ENCODE measurements at places on chromosomes 7 and 10.
A peak's percentile ranks its signal among the peaks of the same experiment; 100 is the strongest.

GRCh38 chr7:80243425-80243824 lies 108.8 kb downstream of the GNAI1 start:
- no peak for DNase-seq

GRCh38 chr7:98520356-98520951 lies 96.6 kb upstream of the NPTX2 start:
- DNase-seq = no peak

DNA sequence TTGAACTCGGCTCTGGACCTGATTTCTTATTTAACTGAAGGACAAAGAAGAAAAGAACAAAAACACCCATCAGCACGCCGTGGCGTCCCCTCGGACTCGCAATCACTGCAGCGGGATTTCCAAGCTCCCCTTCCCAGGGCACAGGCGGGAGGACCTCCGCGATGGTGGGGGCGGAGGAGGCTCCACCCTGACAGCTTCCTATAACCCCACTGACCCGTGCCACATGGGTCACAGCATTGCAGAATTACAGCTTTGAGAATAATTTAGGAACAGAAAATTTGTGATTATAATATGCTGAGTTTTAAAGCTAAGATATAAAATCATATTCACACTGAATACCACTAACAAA lies 129.7 kb upstream of the SEC61G start:
- DNase-seq = no peak

GRCh38 chr10:81027706-81028105 lies 490.0 kb downstream of the SH2D4B start:
- peak; percentile 34 for DNase-seq

- no peak for DNase-seq
Observed at GRCh38 chr7:33666531-33666930, 238.8 kb upstream of the BMPER start.

DNA sequence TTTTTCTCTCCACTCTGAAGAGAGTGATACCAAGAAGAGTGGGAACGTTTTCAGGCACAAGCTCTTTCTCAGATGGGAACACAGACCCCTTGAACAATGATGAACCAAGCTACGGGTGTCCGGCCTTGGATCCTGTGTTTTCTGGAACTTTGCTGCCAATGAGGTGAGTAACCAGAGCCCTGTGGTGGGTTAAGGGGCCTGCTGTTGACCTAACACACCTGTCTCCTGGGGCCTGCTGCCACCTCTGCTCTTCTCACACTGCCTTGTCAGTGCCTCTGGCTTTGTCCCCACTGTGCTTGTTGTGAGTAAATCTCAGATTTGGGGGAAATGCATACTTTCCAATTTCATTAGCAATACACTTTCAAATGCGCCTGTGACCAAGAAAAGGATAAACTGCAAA lies 1.4 kb upstream of the PKD1L1 start:
- DNase-seq = no peak

- no peak for DNase-seq
Observed at GRCh38 chr10:117621795-117622420, 79.4 kb downstream of the EMX2 start.

DNA sequence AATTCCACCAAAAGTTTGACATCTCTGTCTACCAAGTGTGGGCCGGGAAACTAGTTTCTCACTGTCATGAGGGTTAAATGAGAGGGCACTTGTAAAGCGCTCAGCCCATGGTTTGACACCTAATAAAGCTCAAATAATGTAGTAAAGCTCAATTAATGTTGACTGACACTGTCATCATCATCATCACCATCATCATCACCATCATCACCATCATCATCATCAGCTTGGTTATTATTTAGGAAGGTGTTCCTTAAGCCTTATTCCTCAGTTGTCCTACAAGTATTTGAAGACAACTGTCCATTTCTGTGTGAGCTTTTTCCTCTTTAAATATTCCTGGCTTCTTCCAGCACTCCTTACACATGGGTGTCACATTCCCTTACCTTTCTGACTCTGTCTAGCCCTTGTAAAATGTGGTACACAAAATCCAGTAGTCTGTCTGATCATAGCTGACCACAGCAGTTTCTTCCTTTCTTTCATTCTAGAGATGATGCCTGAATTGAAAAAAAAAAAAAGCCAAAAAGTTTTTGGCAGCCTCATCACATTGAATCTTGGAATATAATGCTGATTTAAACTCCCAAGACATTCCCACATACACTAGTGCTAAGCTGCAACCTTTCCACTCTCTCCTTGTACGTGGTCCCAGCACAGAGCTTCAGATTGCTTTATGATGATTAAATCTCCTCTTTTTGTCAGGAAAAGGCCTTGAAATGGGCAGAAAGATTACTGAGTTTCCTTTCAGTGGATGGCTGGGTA lies 40.6 kb upstream of the SEPHS1 start:
- no peak for DNase-seq

GRCh38 chr10:24947304-24948097 lies 4.9 kb downstream of the PRTFDC1 start:
- DNase-seq = peak; percentile 57

GRCh38 chr10:7520507-7521485 lies 110.0 kb upstream of the SFMBT2 start:
- DNase-seq = no peak

GRCh38 chr10:24463611-24464426 lies 254.9 kb downstream of the KIAA1217 start:
- peak; percentile 91 for DNase-seq

GRCh38 chr7:111866787-111867186 lies 304.5 kb upstream of the IMMP2L start:
- no peak for DNase-seq

DNA sequence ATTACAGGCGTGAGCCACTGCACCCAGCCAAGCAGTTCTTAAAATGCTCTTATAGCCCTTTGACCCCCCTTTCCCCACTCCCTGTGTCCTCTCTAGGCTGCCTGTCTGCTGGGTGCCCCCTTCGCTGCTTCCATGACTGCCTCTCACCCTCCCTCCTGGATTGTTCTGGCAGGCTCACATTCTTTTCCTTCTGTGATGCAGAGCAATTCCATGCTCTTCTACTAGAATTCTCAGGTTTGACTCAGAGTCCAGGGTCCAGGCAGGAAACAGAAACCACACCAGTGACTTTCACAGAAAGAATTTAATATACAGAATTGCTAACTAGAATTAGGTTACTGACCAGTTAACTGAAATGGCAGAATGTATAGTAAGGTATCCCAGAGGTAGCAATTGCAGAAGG lies 244.8 kb downstream of the BAMBI start:
- no peak for DNase-seq

GRCh38 chr10:120945801-120946302 lies 94.7 kb downstream of the WDR11 start:
- peak; percentile 12 for DNase-seq

DNA sequence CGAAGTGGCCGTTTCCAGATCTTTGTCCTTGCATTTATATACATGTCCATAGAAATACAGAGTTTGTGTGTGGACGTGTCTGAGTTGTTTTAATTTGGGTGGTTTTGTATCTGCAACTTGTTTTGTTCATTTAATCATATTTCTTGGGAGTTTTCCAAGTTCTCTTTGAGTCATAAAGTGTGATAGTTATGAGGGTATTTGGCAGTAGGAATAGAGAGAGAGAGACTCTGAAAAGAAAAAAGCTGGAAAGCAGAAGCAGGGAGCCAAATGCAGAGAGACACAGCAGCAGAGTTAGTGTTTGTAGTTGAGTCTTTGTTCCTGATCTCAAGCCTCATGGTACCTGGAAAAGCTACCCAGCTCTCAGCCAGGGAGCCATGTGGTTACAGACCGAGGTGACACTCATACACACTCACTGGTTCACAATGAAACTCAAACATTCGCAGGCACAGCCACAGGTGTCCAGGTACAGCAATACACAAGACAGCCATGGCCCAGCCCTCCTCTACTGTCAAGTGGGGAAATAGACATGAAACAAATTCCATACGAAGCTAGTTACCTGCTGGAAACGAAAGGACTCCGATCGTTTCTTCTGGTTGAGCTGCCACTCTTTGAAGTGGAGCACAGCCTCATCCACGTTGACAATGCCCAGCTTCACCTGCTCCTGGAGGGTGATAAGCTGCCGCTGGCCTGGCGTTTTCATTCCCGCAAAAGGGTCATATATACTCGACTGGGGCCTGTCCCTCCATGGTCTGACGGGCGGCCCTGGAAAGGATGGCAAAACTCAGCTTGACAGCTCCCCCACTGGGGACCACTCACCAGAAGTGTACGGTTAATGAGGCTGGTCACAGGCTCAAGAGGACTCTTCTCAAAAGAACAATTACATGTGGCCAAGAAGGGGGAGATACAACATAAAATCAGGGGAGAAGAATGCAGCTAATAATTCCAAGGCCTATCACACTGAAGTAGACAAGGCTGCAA lies 33.3 kb upstream of the TM9SF3 start:
- DNase-seq = peak; percentile 64

DNA sequence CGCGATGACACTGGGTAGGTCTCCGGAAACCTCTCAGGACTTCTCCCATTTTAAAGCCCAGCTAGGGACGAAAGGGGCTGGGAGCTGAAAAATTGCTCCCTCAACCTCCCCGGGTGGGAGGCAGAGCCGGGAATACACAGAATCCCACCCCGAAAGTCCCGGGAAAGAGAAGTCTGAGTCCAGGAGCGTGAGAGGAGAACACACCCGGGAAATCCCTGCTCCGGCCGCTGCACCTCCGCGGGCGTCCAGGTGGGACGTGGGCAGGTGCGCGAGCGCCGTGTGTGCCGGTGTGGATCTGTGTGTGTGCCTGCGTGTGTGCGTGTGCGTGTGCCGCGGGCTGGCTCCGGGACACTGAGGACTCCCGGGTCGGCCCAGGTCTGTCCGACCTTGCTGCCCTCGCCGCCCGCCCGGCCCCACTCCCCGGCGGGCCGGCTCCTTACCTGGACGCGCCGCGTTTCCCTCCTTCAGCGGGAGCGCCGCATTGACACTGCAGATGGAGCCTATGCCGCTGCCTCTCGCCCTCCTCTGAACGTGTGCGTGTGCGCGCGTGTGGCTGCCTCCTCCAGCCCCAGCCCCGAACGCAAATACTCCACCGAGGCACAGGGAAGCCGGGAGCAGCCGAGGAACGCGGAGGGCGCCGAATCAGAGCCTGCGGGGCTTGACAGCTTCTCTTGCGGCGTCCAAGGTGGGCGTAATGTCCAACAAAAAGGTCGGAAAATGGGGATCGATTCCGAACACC lies at the start of gene PLXNA4:
Gene PLXNA4 (minus strand): TSS at position 489 of the 739 bp plus-strand sequence. CDS start 67,777 bp downstream, outside the sequence.
- no peak for DNase-seq

DNA sequence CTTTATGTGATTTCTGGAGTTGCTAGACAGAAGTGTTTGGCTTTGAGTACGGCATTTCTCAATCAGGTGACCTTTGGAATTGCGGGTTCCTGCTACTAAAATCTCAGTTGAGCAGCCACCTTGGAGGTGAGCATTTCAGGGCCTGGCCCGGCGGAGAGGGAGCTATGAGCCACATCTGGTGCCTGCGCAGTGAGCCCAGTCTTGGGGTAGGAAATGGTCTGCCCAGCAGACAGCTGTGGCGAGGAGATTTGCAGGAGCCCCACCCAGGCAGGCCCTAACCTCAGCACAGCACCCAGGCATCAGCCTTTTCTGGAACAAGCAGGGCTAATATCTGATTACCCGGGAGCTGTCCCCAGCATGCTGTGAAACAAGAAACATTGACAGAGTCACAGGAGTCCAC lies 547.9 kb upstream of the FOXK1 start:
- DNase-seq = no peak

DNA sequence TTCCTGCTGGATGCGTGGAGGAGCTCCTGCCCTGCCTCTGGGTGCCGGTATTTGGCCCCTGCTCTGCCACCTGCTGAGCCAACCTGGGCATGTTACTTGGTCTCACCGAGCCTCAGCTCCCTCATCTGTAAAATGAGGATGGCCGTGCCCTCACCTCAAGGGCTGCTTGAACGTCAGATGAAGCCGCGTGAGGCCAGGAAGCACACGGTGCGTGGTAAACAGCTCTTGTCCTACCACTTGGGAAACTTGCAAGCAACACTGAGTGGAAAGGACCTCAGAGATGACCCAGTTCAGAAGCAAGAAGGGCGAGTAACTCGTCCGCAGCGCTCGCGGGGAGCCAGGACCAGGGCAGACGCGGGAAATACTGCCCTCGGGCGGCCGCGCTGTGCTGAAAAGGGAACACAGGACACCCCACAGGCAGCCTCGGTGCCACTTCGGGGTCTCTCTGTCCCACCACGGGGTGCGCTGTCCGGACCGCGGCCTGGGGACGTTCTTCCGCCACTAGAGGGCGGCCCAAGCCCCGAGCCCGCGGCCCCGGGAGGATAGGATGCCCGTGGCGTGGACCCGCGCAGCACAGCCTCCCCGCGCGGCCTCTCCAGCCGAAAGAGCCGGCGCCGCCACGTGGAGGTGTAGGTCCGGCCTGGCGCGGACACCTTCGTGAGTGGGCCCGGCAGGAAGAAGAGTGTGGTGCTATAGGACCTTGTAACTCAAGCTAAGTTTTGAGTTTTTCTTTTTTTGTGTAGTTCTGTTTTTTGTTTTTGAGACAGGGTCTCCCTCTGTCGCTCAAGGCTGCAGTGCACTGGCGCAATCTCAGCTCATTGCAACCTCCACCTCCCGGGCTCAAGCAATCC lies 94.1 kb downstream of the PRKAG2 start:
- DNase-seq = peak; percentile 52

DNA sequence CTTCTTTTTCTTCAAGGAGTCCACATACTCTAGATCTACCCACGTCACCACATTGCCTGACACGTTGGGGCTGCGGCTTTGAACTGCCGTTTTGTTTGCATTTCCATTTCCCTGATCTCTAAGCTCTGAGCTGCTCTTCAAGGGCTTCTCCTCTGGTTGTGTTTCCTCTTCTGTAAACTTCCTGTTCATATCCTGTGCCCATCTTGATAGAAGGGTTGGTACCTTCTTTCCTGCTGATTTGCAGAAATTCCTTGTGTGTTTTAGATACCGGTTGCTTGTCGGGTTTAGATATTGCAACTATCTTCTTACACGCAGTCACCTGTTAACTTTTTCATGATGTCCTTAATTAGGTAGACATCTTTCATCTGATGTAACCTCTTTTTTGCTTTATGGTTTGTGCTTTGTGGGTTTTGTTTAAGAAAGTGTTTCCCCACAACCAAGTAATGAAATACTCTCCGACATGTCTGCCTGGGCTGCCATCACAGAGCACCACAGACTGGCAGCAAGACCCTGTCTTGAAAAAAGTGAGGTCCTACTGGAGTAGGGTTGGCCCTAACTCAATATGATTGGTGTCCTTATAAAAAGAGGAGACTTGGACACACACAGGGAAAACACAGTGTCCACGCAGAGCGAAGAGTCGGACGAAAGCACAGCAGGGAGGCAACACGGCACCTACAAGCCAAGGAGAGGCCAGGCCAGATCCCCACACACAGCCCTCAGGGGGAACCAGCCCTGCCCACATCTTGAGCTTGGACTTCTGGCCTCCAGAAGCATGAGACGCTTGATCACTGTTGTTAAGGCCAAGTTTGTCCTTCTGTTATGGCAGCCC lies 99.1 kb upstream of the PDGFA start:
- DNase-seq = no peak
